ENCODE measurements at places on chromosomes 12 and 14.

DNA sequence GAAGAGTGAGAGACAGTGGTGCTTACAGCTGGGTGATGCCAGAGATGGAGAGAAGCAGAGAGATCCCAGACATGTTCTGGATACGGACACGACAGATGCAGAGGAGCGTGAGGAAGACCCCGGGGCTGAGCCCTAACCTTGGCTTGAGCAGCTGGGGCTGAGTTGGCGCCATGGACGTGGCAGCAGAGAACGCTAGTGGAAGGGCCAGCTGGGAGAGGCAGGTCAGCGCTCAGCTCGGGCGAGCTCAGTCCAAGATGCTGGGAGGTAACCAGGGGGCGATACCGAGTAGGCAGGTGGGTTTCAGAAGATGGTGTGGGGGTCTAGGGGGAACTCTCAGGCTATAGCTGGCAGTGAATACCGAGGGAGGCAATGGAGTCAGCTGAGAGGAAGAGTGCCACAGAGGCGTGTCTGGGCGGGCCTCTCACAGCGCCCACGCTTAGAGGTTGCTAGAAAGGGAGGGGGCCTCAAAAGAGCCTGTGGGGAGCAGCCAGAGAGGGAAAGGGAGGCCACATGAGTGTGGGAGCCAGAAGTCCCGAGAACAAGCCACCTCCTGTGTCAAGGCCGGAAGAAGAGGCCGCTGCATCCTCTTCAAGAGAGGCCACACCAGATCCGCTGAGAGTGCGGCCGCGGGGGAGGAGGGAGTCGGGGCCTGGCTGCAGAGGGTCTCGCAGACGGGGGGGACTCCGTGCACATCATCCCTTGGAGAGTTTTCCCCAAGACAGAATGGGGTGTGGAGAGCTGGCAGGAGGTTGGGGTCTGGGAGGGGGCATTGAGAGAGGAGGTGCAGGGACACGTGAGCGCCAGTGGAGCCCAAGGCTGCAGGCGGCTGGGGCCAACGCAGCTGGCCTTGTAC, 57.0 kb upstream of the DIO3 start:
- DNase-seq, result no peak

DNA sequence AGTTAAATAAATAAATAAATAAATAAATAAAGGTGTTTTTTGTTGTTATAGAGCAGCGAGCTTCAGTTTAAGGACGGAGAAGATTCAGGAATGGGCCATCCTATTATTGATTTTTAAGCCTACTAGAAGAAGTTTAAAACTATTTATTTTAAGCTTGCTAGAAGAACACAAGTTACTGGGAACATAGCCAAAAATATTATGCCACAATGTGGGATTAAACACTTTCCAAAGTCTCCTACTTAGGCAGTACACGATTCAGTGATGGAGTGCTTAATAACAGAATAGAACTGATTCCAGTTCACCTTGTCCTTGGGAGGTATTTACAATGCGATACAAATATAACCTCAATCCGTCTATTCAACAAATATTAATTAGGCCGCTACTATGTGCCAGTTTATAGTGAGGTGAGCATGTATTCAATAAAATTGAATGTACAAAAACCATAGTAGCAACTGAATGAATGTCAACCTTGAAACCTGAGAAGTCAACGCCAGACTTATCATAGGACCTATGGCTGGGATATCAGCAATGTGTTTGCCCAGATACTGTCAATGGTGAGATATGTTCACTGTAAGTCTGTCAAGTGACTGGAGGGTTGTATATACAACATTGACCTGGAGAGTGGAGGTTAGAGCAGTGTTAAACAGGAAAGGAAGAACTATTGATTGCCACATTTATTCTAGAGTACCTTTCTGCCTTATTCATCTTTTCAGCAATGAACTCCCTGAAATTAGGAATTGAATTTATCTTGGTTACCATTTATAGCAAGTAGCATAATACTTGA, 486.4 kb downstream of the TMTC2 start:
- no peak for DNase-seq

- no peak for DNase-seq
Measured at GRCh38 chr12:119624966-119625365, 31.4 kb downstream of the TMEM233 start.

GRCh38 chr14:52663850-52664249, 31.5 kb downstream of the ERO1A start:
- DNase-seq, result no peak

DNA sequence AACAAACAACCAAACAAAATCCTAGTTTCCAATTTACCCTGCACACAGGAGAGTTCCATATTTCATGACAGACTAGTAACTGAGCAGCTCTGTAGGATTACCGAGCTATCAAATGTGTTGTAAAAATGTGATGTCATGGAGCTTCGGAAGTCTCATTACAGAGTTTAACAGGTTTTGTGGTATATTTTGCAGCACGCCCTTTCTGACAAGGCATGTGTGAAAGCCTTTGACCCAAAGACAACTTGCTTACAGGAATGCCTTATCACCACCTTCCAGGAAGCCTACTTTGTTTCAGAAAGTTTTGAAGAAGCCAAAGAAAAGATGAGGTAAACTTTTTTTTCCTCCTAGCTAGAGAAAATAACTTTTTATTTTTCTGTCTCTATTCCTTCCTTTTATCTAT, 92.4 kb downstream of the TPH2 start:
- DNase-seq, result no peak

- no peak for DNase-seq
Measured at GRCh38 chr12:78062786-78063185, 232.1 kb downstream of the NAV3 start.

- DNase-seq, result peak; percentile 59
Measured at GRCh38 chr14:21068521-21069387, 1.4 kb upstream of the ARHGEF40 start.

DNA sequence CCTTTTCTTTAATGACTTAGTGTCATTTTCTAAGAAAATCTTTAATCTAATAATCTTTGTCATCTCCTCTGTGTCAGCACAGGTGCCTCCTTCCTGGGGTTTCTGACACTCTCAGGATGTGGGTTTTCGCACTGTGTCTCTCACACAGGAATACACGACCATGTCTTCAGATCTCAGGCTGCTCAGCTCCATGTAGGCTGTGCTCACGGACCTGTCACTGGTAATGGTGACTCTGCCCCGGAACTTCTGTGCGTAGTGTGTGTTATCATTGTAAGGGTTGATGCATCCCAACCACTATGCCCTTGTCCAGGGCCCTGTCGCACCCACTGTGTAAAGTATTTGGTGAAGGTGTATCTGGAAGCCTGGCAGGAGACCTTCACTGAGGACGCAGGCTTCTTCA, 647.8 kb downstream of the TMEM121 start:
- no peak for DNase-seq

DNA sequence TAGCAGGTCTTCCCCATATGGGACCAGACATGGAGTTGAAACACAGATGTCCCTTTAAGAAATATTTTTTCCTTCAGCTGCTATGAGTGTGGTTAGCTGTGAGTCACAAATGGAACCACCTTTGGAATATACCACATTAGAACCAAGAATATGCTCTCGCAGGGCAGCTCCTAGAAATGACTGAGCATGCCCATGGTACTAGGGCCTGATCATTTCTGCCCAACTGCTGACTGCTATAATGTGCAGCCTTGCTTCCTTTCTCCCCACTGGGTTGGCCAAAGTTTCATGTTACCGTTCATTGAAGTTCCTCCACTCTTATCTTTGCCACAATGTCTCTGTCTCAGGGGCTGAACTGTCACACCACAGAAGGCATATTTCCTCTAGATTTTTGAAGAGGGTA, 1074.6 kb downstream of the FLRT2 start:
- no peak for DNase-seq

GRCh38 chr14:65704437-65704836, 291.9 kb downstream of the FUT8 start:
- DNase-seq, result no peak

- peak; percentile 42 for DNase-seq
Measured at GRCh38 chr14:72416892-72417291, 477.0 kb downstream of the DPF3 start.

DNA sequence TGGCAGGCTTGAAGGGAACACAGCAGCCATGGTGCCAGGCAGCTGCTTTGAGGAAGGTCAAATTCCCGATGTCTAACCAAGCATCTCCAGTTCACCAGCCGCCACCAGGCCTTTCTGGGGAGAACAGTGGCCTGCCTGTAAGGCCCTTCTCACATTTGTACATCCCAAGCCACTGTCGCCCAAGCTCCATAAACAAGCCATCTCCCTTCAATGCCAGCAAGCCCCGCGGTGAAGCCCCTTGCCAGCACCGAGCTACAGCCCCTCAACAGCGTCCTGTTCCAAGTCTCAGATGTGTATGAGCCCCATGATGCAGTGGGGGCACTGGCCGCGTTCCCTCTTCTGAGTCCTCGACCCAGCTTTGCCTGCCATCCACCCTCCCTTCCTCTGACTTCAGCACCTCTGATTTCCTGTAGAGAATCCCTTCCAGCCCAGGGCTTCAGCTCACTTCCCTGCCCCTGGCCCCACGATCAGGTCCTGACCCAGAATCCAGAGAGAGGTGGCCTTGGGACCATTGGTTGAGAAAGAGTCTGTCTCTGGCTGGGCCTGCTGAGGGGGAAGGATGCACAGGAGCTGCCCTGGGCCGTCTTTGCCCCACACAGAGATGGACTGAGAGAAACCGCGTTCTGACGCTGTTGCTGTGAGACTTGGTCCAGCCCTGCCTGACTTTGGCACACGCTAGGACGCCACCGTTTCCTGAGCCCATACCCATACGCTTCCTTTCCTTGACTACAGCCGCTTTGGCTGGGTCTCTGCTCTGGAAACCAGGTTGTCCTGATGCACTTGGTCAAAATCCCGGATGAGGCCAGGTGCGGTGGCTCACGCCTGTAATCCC, 1.9 kb upstream of the MMP17 start:
- no peak for DNase-seq

- DNase-seq, result no peak
Measured at GRCh38 chr12:110641521-110641920, 27.6 kb downstream of the TCTN1 start.

DNA sequence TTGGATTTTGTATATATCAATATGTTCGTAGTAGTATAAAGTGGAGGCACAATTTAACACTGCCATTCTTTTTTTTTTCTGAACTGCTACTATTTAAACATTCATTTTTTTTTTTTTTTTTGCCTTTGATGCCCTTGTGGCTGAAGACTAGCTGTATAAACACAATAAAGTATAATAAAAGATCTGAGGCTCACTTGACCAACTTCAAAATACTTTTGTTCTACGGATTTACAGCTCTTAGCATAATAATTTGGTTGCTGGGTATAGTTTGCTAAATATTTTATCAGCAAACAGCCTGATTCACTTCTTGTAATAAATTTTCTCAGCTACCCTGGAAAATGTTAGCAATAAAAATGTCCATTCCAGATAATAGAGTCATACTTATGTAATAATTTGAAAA, 128.3 kb downstream of the KCNC2 start:
- DNase-seq, result no peak

DNA sequence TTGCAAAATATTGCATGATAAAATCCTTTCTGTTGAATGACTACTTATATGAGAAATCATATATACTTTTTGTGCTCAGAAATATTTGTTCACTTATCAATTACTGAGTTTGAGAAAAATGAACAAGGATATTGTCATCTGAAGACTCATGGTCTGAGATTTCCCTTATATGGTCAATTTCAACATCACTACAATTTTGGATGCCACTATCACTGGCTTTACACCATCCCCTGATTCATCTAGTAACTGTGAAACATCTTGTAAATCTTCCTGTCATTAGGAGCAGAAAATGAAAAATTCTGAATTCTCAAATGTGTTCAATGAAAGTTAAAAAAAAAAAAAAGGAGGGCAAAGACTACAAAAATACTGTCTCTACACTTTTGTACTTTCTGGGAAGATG, 21.8 kb upstream of the GXYLT1 start:
- no peak for DNase-seq

- DNase-seq, result no peak
Measured at GRCh38 chr12:42496886-42497285, 92.7 kb downstream of the PRICKLE1 start.

- no peak for DNase-seq
Measured at GRCh38 chr14:92603309-92604242, 90.0 kb downstream of the RIN3 start.

All from NCI-H510A (cell line).